ENCODE measurements at places on chromosomes 2 and 18.

DNA sequence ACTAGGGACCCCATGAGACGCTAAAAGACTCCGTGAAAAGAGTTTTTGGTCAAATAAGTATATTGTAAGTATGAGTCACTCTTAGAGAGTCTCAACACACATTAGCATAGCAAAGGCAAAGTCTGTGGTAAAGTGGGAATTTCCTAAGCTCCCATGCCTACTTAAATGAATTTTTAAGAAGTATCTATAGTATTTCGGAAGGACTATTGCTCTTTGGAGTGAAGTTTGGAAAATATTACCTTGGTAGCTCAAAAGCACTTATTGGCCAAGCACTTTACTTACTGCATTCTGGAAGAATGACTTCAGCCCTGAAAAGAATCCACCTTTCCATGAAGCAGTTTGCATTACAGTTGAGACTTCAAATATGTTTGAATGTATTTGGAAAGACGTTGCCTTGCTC is 57.1 kb downstream of the CAVIN2 start:
- no peak for DNase-seq

DNA sequence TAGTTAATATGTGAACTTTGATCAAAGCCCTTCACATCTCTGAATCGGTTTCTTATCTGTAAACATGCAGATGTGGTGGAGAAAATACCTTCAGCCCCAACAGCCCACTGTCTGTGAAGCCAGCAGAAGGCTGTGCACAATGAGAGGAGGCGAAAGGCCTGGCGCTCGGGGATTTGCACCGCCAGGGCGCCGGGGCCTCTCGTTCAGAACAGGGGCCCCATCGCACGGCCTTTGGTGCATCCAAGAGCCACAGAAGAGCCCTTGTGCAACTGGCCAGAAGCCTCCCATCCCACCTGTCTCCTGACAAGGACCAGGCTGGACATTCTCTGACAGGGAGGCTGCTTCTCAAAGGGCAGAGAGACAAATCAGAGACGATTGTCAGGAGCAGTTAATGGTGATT is 407.2 kb upstream of the MYT1L start:
- no peak for DNase-seq

- no peak for DNase-seq
These were observed 4.2 kb downstream of the ECEL1 start for GRCh38 chr2:232483311-232483922.

DNA sequence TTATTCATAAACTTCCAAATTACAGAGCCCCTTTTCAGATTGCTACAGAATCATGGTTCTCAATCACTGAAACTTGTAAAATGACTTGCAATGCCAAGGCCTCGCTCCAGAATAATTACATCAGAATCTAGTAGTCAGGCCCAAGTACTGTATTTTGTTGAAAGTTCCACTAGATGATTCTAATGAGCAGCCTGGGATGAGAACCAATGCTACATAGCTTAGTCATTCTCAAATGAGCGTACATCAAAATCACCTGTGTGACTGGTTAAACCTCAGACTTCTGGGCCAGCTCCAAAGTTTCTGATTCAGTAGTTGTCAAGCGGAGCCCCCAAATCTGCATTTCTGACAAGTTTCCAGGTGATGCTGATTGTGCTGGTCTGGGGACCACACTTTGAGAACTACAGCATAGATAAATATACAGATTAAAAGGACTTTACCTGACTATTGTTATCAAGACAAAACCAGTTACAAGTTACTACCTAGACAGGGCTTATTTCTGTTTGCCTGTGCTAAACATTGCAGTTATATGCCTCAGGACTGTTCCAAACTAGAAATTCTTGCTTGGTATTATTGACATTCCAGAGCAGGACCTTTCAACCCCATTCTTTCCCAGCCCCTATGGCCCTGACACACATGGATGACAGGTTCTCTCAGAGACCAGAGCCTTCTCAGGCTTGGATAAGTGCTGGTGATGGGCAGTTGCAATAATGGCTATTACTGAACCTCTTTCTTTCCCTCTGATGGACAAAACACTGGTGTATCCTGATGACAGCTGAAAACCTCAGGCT is 83.1 kb downstream of the UPP2 start:
- no peak for DNase-seq

GRCh38 chr2:9538000-9538507 is 17.6 kb downstream of the ADAM17 start:
- no peak for DNase-seq

DNA sequence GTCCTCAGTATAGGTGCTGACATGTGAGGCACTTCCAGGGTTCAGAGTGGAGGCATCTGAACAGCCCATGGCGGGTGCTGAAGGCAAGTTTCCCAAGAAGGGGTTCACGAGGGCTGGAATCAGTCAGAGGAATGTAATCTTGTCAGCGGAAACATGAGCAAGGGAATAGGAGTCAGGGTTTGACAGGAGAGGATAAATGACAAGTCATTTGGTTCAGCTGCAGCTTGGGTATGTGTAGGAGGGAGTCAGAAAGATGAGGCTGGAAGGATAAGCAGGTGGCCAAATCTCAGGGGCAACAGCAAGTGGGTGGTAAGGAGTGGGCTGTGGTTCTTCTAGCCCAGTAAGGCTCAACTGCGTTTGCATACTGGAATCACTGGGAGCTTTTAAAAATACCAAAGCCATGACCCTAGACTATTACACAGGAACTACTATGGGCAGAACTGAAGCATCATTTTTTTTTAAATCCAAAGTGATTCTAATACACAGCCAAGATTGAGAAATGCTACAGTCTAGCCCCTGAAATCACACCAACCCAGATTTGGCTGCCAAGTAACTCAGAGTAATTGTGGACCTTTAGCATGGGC is 41.8 kb upstream of the NAB1 start:
- DNase-seq: no peak

DNA sequence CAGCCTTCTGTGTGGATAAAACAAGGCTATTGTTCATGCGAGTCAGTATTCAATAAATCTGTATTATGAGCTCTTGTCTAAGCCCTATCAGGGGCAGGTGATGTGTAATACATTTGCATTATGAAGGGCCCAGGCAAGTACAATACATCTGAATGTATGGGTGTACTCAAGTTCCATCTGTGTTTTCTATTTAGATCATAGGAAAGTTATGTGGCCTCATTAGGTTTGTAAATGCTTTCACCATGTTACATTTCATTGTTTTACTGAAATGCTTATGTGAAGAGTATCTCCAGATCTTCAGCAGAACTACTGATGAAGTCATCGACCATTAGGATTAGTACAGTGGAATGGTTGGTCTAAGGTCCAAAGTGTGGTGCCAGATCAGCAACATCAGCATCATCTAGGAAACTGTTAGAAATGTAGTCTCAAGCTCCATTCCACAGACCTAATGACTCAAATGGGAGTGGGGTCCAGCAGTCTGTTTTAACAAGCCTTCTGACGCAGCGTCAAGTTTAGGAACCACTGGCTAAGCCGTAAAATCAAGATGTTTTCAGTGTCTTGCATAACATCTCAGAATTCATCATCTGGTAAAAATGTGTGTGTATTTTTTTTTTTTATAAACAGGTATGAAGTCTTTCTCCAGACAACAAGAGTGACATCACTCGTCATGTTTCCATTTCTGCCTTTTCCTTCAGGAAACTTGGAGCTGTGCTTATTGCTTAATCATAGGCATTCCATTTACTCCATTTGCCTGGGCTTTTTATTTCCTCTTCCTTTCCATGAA is 80.5 kb downstream of the LYPD6 start:
- DNase-seq: no peak

DNA sequence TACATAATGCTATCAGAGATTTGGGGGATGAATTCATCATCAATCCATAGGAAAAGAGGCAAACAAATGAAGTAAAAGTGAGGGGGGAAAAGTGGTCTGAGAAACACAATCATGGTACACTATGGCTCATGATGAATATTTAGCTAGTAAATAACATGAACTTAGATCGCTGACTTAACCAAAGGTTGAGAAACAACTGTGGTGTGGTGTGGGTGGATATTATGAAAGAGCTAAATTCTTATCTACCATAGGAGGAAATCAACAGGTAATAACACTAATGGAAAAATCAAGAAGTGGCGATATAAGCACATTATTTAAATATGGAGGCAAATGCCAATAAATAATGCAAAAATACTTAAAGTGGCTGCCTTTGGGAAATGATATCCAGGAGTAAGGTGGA is 12.2 kb upstream of the TPRKB start:
- DNase-seq: no peak

- no peak for DNase-seq
These were observed 8.7 kb downstream of the TMEM169 start for GRCh38 chr2:216090369-216090786.

GRCh38 chr18:57855551-57855950 is 52.4 kb upstream of the ATP8B1 start:
- no peak for DNase-seq

- no peak for DNase-seq
These were observed 5.1 kb downstream of the TSHZ1 start for GRCh38 chr18:75215663-75216062.

GRCh38 chr2:126656431-126657147 is 631 bp downstream of the GYPC start:
- DNase-seq: peak; percentile 20

GRCh38 chr2:216113572-216113971 is 4.4 kb downstream of the XRCC5 start:
- DNase-seq: no peak

GRCh38 chr2:126978333-126978732 is 79.6 kb downstream of the TEX51 start:
- DNase-seq: no peak

- DNase-seq: no peak
These were observed 108.3 kb downstream of the HNRNPLL start for GRCh38 chr2:38494394-38494793.

DNA sequence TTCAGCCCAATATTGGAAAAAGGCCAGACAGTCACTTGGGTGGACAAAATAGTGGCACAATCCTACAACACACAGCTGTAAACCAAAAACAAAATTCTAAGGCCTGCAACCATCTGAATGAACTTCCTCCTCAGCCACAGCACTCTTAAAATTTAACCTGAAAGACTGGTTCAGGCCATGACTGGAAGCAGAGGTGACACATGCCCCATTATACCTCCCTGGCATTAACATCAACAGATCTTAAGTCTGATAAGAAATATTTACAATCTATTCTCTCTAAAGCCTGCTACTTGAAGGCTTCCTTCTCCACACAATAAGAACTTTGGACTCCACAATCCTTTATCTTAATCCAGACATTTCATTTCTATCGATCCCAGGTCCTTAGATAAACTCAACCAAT is 192.4 kb upstream of the LRP1B start:
- no peak for DNase-seq

- peak; percentile 23 for DNase-seq
These were observed 38.5 kb downstream of the LPIN1 start for GRCh38 chr2:11784747-11785610.

GRCh38 chr18:21911551-21911950 is 171.0 kb downstream of the MIB1 start:
- no peak for DNase-seq

DNA sequence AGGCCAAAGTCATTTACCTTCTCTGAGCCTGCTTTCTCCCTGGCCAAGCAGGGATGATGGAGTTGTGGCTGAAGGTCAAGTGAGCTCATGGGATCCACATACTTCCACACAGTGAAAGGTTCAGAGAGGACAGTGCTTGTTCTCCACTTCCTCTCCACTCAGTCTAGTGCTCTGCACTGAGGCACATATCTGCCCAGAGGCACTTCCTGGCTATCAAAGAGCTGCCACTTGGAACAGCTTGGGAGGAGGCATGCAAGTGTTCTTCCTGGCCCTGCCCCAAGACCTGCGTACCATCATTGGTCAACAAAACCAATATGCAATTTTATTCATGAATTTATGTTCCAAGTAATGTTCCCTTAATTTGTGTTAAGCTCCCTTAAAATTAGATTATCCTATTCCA is 71.9 kb downstream of the RNF152 start:
- DNase-seq: no peak

DNA sequence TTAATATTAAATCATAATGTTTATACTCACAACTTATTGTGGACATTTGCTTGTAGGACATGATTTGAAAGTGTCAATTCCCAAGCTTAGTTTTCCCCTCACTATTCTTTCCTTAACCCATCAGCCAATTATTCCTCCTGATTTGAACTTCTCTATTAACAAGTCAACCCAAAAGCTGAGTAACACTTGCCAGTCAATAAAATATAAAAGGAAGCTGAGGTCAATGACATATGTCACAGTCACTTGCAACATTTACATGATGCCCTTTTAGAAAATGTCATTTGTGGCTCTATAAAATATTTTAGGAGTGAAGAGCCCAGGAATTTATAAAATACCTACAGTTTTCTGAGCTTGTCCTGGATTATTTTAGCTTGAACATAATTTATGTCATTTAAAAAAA is 7.2 kb downstream of the CCDC68 start:
- DNase-seq: no peak

GRCh38 chr2:238378230-238379095 is 48.3 kb upstream of the ASB1 start:
- no peak for DNase-seq

GRCh38 chr2:48287976-48288375 is 242.0 kb upstream of the STON1 start:
- no peak for DNase-seq

DNA sequence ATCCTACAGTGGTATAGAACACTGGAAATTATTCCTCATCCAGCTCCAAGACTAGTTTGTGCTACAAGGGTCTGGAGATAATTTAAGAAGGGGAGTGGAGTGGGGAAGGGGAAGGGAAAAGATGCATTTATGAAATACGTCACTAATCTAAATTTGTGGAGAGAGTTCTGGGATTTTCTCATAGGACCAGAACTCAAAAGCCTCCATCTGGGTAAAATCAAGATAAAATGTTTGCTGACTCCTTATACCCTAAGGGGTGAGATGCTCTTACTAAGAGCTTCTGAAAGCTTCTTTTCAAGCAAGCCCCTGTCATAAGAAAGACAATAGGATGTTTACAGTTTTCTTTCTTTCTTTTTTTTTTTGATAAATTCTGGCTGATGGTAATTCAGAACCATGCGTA is 88.5 kb upstream of the RBMS1 start:
- DNase-seq: no peak

DNA sequence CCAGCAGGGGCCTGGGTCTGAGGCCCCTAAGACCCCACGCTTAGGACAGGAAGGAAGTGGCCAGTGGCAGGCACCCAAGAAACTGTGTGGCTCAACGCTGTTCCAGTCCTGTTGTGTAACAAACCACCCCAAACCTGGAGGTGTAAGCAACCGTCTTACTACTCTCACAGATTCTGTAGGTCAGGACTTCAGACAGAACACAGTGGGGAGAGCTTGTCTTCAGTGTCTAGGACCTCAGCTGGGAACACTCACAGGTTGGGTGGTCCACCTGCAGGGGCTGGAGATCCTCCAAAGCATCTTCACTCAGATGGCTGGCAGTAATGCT is 123.0 kb downstream of the KLHL29 start:
- DNase-seq: no peak

GRCh38 chr2:163469561-163469962 is 266.2 kb downstream of the FIGN start:
- no peak for DNase-seq
